Frontal cortex (tissue), 4 donors: ENCODE measurements at places on chromosomes 12 and 14. TPM values are rescaled to one million over a fixed set of nuclear protein-coding genes. Genes with fewer than 3 reads are reported as not detected.

Gene WIF1
- 0.41 TPM for total RNA-seq

Gene KRT6C
- not detected for total RNA-seq

Gene FGF6
- total RNA-seq, result not detected

Gene GLTP
- 16.3 TPM for total RNA-seq

Gene RNASE1
- 12.2 TPM for total RNA-seq

Gene MGAT4C
- total RNA-seq, result 72.2 TPM

Gene ETV6
- 2.9 TPM for total RNA-seq

Gene BDKRB2
- total RNA-seq, result 0.41 TPM

GRCh38 chr12:76562130-76562529 lies 2.6 kb upstream of the OSBPL8 start:
- no peak for DNase-seq

- no peak for DNase-seq
These were observed 320.1 kb downstream of the DAD1 start for GRCh38 chr14:22268875-22269274.

- no peak for DNase-seq
These were observed 1.9 kb upstream of the MYBPC1 start for GRCh38 chr12:101592921-101593320.

- DNase-seq, result no peak
These were observed 746.2 kb upstream of the USP15 start for GRCh38 chr12:61514016-61514415.

DNA sequence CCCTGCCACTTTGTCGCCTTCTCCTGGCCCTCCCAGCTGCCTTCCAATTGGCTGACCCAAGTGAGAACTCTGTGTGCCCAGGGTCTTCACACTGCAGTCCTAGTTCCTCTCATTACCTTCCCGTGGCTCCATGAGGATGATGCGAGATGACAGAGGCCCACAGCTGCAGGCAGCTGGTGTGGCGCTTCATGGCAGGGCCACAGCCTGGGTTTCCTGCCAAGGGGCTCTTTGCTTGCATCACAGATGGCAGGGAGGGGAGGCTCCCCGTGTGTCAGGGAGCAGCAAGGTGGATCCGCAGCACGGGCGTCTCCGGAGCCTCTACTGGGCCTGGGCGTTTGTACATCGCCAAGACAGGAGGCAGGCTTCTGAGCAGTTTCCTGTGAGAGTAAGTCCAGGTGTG lies 28.9 kb downstream of the DEGS2 start:
- DNase-seq, result no peak

DNA sequence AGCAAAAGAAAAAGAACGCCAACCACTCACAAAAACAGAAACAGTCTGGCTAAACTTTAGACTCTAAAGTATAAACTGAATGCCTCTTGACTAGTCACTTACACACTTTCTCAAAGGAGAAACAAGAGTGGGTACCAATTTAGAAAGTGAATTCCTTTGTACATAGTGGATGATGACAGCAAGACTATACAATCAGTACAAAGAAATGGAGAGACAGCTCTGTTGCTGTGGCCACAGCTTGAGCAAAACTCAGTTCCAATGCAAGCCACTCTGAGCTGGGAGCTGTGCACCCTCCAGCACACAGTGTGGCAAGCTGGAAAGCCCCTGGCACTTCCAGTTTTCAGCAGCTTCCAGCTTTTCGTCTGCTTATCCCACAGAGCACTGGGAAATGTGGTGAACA lies 21.7 kb downstream of the NT5DC3 start:
- no peak for DNase-seq

GRCh38 chr14:39184628-39185255 lies 9.7 kb downstream of the PNN start:
- DNase-seq, result no peak

GRCh38 chr12:47216150-47216677 lies 136.5 kb upstream of the AMIGO2 start:
- no peak for DNase-seq

DNA sequence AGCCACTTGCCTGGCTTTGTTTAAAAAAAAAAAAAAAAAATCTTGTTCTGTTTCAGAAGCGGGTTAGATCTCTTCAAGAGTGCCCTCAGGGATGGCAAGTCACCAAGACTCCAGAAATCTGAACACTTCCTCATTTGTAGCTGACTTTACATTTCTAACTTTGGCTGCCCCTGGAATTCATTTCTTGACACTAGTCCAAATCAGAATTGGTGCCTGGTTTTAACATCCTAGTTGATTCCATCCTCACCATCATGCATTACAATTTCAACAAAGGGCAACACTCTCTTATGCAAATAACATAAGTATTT lies 295.5 kb downstream of the RMST start:
- DNase-seq, result no peak

GRCh38 chr14:50045039-50045711 lies 71.2 kb downstream of the VCPKMT start:
- no peak for DNase-seq

- DNase-seq, result no peak
These were observed 257.6 kb downstream of the C12orf75 start for GRCh38 chr12:105588106-105588505.

DNA sequence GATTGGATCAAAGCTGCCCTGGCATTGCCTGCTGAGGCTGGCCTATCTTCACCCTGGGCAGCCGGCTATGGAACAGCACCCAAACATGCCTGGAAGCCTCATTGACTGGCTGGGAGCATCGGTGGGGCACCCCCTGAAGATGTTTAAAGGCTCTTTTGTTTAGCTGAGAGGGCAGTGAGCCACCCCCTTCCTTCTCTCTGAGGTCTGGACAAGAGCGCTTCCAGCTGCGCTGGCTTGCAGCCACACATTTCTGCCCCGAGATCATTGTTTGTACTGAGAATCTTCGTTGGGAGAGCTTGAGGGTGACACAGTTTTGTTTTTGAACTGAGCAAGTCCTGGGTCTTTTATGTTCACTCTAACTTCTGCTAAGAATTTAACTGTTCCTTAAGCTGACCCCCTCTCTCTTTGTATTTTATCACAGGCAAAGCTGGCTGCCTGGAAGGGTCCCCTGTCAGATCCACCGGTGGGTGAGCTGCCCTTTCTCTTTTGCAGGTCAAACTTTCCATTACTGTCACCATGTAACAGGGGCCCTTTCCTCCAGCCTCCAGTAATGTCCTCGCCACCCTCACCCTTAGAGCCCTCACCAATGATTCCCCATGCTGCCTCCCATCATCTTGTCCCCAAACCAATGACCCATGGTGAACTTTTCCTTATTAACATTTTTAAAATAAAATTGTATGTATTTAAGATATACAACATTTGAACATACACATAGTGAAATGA lies 212.2 kb downstream of the KIF26A start:
- peak; percentile 62 for DNase-seq

- no peak for DNase-seq
These were observed 1.1 kb upstream of the CSRP2 start for GRCh38 chr12:76879710-76880518.

GRCh38 chr14:104642540-104642868 lies 37.9 kb upstream of the TMEM179 start:
- no peak for DNase-seq

DNA sequence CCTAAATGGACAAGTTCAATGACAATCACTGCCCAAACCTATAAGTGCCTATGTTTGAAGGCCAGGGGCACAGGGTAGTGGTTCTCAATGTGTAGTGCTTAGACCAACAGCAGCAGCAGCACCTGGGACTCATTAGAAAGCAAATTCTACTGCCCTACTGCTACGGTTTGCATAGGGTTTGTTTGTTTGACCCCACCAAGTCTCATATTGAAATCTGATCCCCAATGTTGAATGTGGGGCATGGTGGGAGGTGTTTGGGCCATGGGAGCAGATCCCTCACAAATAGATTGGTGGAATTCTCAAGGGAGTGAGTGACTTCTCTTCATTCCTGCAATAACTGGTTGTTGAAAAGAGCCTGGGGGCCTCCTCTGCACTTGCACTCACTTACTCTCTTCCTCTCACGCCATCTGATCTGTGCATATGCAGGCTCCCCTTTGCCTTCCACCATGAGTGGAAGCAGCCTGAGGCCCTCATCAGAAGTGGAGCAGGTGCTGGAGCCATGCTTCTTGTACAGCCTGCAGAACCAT lies 39.5 kb downstream of the PPM1H start:
- DNase-seq, result no peak

GRCh38 chr12:53890081-53890480 lies 48.5 kb upstream of the HOXC13 start:
- DNase-seq, result no peak

- DNase-seq, result no peak
These were observed 5.4 kb upstream of the ERO1A start for GRCh38 chr14:52700701-52701172.
